ENCODE measurements at places on chromosomes 5 and 9. TPM values are rescaled to one million over a fixed set of nuclear protein-coding genes. Genes with fewer than 3 reads are reported as not detected.
A peak's percentile ranks its signal among the peaks of the same experiment; 100 is the strongest.

- no peak overlapping the region for H3K4me3 ChIP-seq
- H3K27ac ChIP-seq, result no peak overlapping the region
- H3K4me1 ChIP-seq, result peaks cover 6% of the 10 kb centered on the region
- DNase-seq, result no peak
- peaks cover 2% of the 10 kb centered on the region for H3K27me3 ChIP-seq
These were observed 9.7 kb upstream of the PDCD1LG2 start for GRCh38 chr9:5500441-5501235.

SLC45A2 gene
- total RNA-seq, result not detected

DNA sequence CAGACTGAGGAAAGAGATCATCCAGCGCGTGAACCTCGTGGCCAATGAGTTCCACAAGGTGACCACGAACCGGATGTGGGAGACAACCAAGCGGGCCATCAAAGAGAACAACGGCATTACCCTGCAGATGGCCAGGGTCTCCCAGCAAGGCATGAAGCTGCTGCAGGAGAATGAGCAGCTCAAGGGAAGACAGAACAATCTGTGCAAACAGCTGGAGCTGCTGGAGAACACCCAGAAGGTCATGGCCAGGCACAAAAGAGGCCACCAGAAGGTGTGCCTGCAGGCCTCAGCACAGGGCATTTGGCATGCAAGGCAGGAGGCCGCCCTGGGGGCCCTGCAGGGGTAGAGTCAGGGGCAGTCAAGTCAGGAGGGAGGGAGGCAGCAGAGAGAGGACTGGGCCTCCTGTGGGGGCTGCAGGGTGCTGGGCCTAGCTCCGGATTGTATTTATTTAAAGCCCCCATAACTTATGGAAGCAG is 4.2 kb downstream of the PTRH1 start:
- H3K27ac ChIP-seq, result no peak overlapping the region
- H3K27me3 ChIP-seq, result no peaks in the 10 kb centered on the region
- H3K4me1 ChIP-seq, result peaks cover 35% of the 10 kb centered on the region
- no peak overlapping the region for H3K4me3 ChIP-seq

DNA sequence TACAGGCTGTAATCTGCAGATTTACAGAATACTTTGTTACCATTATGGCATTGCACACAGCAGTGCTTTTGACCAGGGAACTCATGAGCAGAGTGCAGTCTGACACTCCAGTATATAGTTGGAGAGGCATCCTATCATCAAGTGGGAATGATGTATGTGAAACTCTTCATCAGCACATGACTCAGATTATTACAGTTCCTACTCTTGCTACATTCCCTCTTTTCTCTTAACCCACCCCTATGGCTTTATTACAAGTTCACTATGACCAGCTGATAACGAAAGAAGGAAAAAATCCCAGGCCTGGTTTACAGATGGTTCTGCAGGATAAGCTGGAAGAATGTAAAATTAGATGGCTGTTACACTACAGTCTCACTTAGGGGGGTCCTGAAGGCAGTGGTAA is 385.9 kb downstream of the RASEF start:
- no peaks in the 10 kb centered on the region for H3K4me1 ChIP-seq
- H3K36me3 ChIP-seq, result no peaks in the 10 kb centered on the region
- H3K4me3 ChIP-seq, result no peak overlapping the region
- no peak overlapping the region for H3K27ac ChIP-seq

LRRC19 gene
- not detected for total RNA-seq

CNTRL gene
- 59.4 TPM for total RNA-seq

DNA sequence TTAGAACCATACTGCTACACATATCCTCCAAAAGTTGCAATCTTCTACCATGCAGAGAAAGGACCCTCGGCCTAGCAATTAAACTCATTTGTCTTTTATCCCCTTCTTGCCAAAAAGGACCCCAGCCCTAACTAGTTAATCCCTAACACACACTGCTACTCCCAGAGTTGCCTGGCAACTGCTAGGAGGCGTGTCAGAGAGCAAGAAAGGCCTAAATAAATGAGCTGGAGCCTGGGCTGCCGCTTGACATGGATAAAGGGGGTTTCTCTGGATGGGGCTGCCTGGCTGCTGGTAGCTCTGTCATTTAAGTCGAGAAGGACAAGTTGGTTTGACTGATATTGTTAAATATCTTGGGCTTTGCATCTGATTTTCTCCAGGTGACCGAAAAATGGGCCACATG is 194.8 kb downstream of the CRB2 start:
- peaks cover 18% of the 10 kb centered on the region for H3K36me3 ChIP-seq
- H3K27me3 ChIP-seq, result no peaks in the 10 kb centered on the region
- no peak for DNase-seq

DNA sequence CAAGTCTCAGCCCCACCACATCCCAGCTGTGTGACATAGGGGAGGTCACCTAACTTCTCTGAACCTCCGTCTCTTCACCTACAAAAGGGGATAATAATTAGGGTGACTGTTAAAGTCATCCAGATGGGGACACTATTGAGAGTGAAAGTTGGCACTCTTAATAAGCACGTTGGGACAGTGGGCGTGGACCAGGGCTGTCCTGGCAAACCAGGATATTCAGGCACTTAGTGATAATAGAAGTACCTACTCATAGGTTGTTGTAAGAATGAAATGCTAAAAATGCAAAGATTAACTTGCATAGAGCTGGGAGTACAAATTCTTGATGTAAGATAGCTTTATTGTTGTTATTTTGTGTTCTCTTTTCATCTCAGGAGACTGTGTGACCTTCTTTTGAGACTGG is 177.9 kb downstream of the MELK start:
- no peaks in the 10 kb centered on the region for H3K36me3 ChIP-seq
- H3K27me3 ChIP-seq, result peaks cover 43% of the 10 kb centered on the region
- H3K4me3 ChIP-seq, result no peak overlapping the region
- H3K4me1 ChIP-seq, result no peaks in the 10 kb centered on the region

CD274 gene
- total RNA-seq, result 14.2 TPM

DNA sequence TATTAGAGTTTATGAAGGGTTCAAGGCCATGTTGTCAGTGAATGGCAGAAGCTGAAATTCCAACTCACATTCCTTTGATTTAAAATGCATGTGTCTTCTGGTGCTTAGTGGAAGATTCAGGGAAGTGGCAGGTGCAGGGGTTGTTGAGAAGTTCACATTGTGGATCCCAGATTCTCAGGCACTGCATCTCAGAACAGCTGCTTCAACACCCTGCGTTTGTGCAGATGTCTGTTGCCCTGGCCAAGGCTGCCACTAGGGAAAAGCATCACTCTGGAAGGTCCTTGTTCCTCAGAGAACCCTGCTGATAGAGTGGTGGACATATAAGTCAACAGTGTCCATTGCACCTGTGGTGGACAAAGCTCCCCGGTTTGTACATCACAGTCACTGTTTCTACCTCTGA is 162.7 kb downstream of the PAPPA start:
- H3K27ac ChIP-seq, result no peak overlapping the region
- peaks cover 2% of the 10 kb centered on the region for H3K27me3 ChIP-seq
- no peak overlapping the region for H3K4me3 ChIP-seq
- DNase-seq, result no peak

DNA sequence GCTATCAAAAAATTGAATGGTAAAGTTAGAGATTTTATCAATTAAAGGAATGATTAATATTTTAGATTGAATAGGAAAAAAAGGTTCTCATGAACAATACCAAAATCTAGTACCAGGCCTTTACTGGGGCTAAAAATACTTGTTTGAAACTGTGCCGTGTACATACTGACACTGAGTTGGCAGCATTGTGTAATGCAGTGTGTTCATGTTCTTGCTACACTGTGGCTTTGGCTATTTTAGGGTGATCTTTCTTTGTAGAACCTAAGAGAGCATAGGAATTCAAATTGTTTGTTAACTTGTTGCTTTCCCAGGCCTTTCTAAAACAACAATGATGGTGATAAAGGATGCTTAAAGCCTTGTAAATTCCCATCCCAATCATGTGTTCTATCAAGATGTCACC is 80.9 kb downstream of the KIF4B start:
- no peak overlapping the region for H3K4me3 ChIP-seq
- no peaks in the 10 kb centered on the region for H3K36me3 ChIP-seq
- H3K27ac ChIP-seq, result no peak overlapping the region
- H3K27me3 ChIP-seq, result peaks cover 7% of the 10 kb centered on the region
- no peaks in the 10 kb centered on the region for H3K4me1 ChIP-seq
- no peak for DNase-seq

- no peak overlapping the region for H3K27ac ChIP-seq
- peaks cover under 1% of the 10 kb centered on the region for H3K36me3 ChIP-seq
- H3K4me3 ChIP-seq, result no peak overlapping the region
- H3K4me1 ChIP-seq, result peaks cover 23% of the 10 kb centered on the region
- H3K27me3 ChIP-seq, result no peaks in the 10 kb centered on the region
These were observed 20.4 kb downstream of the FNIP1 start for GRCh38 chr5:131776450-131776849.

UNC5A gene
- not detected for total RNA-seq

DNA sequence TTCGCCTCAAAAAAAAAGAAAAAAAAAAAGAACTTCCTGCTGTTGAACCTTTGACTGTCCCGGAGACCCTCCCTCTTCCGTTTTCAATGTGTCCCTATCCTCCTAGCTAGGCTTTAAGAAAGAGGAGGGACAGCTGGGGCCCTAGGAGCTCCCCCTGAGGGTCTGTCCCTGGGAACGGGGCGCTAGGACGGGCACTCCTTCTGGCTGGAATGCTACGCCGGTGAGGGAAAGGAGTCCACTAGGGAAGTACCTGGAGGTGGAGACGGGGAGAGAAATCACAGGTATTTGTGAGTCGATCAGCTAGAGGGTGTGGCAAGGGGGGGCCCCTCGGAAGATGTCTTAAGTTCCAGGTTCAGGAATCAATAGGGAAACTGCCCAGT is 4.6 kb downstream of the SIT1 start:
- DNase-seq, result no peak
- peak overlapping the region; percentile 90 for H3K4me3 ChIP-seq
- peaks cover 41% of the 10 kb centered on the region for H3K4me1 ChIP-seq
- peaks cover 11% of the 10 kb centered on the region for H3K36me3 ChIP-seq

GRCh38 chr5:170511551-170512258 is 7.9 kb downstream of the KCNIP1 start:
- H3K4me3 ChIP-seq, result no peak overlapping the region
- H3K36me3 ChIP-seq, result no peaks in the 10 kb centered on the region
- H3K27ac ChIP-seq, result no peak overlapping the region
- H3K4me1 ChIP-seq, result no peaks in the 10 kb centered on the region
- peaks cover 2% of the 10 kb centered on the region for H3K27me3 ChIP-seq
- no peak for DNase-seq

- no peak overlapping the region for H3K27ac ChIP-seq
- no peak overlapping the region for H3K4me3 ChIP-seq
- no peak for DNase-seq
- no peaks in the 10 kb centered on the region for H3K27me3 ChIP-seq
- H3K36me3 ChIP-seq, result no peaks in the 10 kb centered on the region
- no peaks in the 10 kb centered on the region for H3K4me1 ChIP-seq
These were observed 106.8 kb downstream of the FRMD3 start for GRCh38 chr9:83431101-83432060.

GRCh38 chr5:90050103-90050502 is 359.5 kb downstream of the CETN3 start:
- no peaks in the 10 kb centered on the region for H3K36me3 ChIP-seq
- no peak overlapping the region for H3K27ac ChIP-seq
- no peaks in the 10 kb centered on the region for H3K4me1 ChIP-seq

SRA1 gene
- total RNA-seq, result 39.6 TPM

DNA sequence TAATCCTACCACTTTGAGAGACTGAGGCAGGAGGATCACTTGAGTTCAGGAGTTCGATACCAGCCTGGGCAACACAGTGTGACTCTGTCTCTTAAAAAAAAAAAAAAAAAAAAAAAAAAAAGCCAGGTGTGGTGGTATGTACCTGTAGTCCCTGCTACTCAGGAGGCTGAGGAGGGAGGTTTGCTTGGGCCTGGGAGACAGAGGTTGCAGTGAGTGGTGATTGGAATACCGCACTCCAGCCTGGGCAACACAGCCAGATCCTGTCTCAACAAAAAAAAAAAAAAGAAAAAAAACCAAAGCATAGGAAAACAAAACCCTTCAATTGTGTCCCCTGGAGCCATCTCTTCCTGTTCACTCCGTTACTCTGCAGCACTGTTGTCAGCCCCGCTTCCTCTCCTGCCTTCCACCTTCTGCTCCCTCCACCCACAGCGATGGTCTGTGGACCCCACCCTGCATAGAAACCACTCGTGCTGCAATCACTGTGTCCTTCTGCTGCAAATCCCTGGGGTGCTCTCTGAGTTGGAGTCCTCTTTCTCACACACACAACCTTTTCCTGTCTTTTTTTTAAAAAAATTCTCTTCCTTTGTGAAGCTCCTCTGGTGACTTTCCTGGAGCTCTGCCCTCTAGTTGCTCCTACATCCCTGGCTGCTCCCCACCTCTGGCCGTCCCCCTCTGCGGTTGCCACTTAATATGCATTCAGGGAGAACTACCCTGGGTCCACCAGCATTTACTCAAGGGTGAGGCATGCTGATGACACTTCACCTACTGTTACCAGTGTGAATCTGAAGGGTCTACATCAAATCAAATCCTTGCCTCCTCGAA is 22.2 kb downstream of the CCT5 start:
- H3K27ac ChIP-seq, result no peak overlapping the region
- no peaks in the 10 kb centered on the region for H3K27me3 ChIP-seq
- peaks cover 24% of the 10 kb centered on the region for H3K4me1 ChIP-seq
- no peak overlapping the region for H3K4me3 ChIP-seq
- no peak for DNase-seq

GPX3 gene
- not detected for total RNA-seq

DNA sequence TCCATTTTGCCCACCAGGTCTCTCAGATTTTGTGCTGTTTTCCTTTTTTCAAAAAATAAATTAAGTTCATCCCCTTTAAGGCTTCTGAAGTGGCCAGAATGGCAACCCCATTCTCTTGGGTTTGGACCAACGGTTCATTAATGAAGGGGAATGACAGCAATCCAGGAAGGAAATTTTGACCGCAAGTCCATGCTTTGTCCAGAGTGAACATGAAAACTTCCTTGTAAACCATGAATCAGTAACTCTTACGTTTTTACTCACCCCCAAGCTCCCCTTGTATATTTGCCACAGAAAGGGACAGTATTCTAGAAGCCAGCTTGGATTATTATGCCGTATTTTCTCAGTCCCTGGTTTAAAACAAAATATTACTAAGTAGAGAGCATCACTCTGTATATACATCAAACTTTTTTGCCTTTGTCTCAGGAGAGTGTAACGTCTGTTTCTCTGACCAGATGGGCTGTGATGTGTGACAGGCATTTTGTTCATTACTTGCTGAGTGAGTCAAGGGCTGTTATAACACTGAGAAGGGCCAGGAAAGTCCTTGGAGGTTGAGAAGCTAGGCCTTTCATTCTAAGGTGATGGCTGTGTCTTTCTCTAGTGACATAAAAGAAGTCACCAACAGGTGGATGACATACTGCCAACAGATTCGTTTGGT is 148.2 kb downstream of the SMARCA2 start:
- no peak overlapping the region for H3K27ac ChIP-seq
- H3K27me3 ChIP-seq, result no peaks in the 10 kb centered on the region
- H3K4me3 ChIP-seq, result no peak overlapping the region

DRD1 gene
- total RNA-seq, result not detected

FGF18 gene
- not detected for total RNA-seq

SPEF2 gene
- total RNA-seq, result 6.5 TPM

MAP1B gene
- 0.14 TPM for total RNA-seq

- H3K27me3 ChIP-seq, result peaks cover 49% of the 10 kb centered on the region
- peak; percentile 57 for DNase-seq
- no peaks in the 10 kb centered on the region for H3K36me3 ChIP-seq
- H3K27ac ChIP-seq, result no peak overlapping the region
- H3K4me3 ChIP-seq, result no peak overlapping the region
These were observed 3.7 kb downstream of the PHF24 start for GRCh38 chr9:34961574-34962490.

Measured in activated naive CD4-positive, alpha-beta T cell treated with anti-CD3 and anti-CD28 coated beads for 36 hours (primary cell).